Activated CD4-positive, alpha-beta T cell treated with anti-CD3 and anti-CD28 coated beads for 48 hours (primary cell): ENCODE measurements at places on chromosomes 7 and 10.

GRCh38 chr7:14606101-14606500 is 296.4 kb downstream of the DGKB start:
- no peak for DNase-seq

DNA sequence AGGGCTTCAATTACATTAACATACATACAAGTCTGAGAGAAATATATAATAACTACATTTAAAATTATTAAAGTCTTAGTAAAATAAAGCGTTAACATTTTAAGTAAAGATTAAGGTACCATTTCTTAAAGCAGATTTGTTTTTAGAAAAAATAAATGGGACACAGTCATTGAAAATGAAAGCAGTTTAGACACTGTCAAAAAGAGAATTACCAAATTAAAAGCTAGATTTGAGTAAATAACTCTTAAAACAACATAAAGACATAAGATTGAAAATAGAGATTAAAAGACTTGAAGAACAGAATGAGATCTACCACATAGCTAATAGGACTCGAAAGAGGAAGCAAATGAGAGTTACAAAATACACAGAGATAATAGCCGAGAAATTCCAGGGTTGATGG is 562.2 kb upstream of the FOXK1 start:
- no peak for DNase-seq

DNA sequence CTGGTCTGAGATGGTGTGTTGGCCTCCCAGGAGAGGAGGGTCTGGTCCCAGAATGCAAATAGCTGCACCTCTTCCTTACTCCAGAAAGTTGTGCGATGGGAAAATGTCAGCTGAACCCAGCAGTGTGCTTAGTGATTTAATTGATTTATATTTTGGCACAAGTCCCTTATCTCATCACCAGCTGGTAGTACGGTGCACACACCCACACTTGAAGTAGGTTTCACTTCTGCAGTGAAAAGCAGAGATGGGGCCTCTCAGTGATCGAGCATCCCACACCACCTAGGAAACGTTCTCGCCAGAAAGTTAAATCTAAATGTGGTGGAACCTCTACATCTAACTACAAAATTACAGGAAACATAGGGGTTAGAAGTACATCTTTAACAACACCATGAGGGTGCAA is 80.4 kb downstream of the UBE3C start:
- no peak for DNase-seq

- DNase-seq = peak; percentile 32
These were observed 17.4 kb downstream of the SLC13A4 start for GRCh38 chr7:135710417-135711138.

GRCh38 chr10:11835704-11836103 is 12.5 kb downstream of the PROSER2 start:
- no peak for DNase-seq

- DNase-seq = no peak
These were observed 33.2 kb downstream of the DRGX start for GRCh38 chr10:49362596-49363260.

- DNase-seq = no peak
These were observed 67.8 kb downstream of the INPP5A start for GRCh38 chr10:132605390-132605789.

DNA sequence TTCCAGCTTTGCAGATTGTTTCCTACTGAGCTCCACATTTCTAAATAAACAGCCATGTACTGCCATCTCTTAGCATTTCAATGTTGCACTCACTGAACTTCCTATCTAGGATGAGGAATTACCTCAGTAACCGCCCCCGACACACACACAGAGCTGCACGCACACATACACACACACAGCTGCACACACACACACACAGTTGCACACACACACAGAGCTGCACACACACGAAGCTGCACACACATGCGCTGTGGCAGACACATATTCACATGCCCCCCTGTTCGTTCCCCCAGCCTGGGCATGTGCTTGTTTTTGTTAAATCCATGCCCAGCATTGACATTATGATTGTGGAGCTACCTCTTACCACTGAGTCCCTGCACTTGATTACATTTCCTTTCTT is 39.6 kb upstream of the CNPY1 start:
- DNase-seq = no peak

DNA sequence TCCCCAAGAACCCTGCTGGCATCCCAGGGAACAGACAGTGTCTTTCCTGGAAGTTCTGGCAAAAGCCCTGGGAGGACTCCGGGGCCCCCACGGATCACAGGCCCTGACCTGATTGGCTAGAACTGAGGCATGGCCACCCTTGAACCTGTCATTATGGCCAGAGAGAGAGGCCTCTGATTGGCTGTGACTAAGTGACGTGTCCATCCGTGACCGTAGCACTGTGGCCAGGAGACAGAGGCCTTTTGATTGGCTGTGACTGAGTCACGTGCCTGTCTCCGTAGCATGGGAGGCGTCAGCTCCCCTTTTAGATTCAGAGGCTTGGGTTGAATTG is 163.8 kb downstream of the RGS10 start:
- DNase-seq = no peak

- DNase-seq = no peak
These were observed 366.3 kb upstream of the GALNT17 start for GRCh38 chr7:70765651-70766050.

DNA sequence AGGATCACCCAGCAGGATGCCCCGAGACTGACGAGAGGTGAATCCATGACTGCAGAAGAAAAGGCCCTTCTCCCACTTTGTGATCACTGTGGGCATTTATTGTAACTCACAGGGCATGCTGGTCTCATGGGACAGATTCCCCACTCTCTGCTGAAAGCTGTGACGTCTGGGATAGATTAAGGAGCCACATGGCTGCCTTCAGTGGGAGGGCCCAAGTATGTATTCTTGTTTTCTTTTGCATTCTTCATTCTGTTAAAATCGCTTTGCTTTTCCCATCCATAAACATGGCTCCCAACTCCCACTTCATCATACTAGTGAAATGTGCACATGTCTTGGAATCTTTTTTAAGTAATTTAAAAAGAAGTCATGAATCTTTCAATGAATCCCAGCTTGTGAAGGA is 67.2 kb downstream of the FAM107B start:
- DNase-seq = no peak

DNA sequence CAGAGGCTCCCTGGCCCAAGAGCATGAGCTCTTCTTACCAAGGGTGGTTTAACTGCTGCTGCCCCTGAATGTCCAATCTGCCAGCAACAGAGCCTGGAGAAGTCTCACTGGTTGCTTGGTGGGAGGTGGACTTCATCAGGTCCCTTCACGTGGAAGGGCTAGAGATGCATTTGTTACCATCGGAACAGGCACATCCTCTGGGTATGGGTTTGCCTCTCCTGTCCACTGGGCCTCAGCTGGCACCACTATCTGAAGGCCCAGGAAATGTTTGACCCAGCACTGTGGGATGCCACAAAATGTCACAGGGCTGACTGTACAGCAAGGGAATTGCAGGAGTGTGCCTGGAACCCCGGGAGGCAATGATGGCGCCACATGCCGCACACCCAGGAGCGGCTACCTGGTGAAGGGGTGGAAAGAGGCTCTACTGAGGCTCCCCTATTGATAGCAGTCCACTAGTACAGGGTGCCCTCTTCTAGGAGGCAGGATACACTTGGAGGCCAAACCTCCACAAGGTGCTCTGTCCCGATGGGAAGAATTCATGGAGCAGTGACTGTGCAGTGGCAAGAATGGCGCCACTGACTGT is 603.1 kb upstream of the MGMT start:
- DNase-seq = no peak
